Chondrocyte (in vitro differentiated cells): ENCODE measurements at places on chromosomes 11 and 22. TPM values are rescaled to one million over a fixed set of nuclear protein-coding genes. Genes with fewer than 3 reads are reported as not detected.
A peak's percentile ranks its signal among the peaks of the same experiment; 100 is the strongest.

NNMT gene
- total RNA-seq, result 354 to 375 TPM (median 370 TPM) in 3 replicates

SLC22A6 gene
- not detected in 3 replicates for total RNA-seq

CSTPP1 gene
- 19.6 to 37.7 TPM (median 23.3 TPM) in 3 replicates for total RNA-seq

DNA sequence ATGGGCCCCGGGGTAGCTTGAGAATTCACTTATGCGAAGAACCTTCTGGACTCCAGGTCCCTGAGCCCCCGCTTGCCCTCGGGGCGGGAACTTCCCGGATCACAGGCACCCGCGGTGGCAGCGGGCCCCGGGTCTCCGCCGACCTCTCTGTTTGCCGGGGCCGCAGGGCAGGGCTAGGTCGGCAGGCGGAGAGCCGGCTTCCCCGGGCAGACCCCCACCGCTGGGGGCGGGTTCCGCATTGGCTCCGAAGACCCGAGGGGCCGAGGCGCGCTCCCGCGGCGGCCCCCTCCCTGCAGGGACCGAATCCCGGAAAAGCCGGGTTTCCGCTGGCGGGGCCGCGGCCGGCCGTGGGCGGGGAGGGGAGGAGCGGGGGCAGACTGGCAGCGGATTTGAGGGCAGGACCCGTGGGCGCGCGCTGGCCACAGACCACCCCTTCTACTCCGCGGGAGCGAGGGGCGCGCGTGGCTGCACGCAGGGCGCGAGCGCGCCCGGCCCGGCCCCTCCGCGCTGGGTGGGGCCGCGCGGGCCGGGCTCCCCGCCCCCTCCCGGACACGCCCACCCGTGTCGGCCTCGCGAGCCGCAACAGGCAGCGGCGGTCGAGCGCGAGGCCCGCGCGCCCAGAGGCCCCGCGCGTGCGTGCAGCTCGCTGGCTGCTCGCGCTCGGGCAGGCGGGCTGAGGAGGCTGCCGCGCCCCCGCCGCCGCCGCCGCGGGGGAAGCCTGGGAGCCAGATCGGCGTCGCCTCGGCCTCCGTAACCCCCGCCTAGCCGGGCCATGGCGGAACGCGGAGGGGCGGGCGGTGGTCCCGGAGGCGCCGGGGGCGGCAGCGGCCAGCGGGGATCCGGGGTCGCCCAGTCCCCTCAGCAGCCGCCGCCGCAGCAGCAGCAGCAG lies at the start of gene PACS1:
Gene PACS1 (plus strand): TSS at position 558 of the 889 bp plus-strand sequence. CDS start 215 bp downstream, at position 773.
- peak within 1 kb of the TSS; percentile 83 for H3K4me3 ChIP-seq
- H3K27ac ChIP-seq, result peak within 1 kb of the TSS; percentile 92
- H3K4me1 ChIP-seq, result peaks cover 41% of the 10 kb centered on the region
- peaks cover 33% of the 10 kb centered on the region for H3K36me3 ChIP-seq
- no peaks in the 10 kb centered on the region for H3K27me3 ChIP-seq

DNA sequence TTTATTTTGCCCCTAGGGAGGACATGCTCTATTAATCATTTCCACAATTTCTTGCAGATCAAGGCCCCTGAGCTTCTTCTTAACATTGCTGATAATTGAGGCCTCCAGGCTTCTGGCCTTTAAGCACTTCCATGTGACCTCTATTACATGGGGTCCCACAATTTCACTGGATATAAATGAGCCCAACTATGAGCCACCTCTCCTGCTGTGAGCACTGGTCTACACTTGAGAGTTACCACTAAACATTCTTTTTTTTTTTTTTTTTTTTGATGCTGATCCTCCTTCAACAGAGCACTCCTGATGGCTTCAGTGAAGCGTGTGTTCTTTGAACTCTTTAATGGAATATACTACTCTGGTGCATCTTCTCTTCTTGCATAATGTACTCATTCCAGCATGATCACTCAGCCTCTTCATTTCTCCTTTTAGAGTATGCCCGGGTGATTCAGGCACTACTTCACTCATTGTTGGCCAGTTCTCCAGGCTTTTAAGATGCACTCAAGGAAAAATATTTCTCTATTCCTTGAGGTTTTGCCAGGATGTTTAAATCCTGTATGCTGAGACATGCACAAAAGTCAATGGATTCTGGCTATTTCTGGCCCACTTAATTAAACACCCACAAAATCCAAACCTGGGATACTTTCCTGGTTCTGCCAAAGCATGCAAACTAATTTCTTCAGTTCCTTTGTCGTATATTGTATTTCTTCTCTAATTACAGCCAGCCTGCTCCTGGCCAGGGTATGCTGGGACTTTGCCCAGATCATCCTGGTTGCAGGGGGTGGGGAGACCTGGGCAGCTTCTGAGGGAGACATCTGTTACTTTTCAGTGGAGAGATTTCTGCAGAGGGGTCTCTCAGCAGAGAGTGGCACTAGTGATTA lies 257.8 kb upstream of the LUZP2 start:
- H3K27ac ChIP-seq, result no peak overlapping the region
- no peak overlapping the region for H3K4me3 ChIP-seq

DNA sequence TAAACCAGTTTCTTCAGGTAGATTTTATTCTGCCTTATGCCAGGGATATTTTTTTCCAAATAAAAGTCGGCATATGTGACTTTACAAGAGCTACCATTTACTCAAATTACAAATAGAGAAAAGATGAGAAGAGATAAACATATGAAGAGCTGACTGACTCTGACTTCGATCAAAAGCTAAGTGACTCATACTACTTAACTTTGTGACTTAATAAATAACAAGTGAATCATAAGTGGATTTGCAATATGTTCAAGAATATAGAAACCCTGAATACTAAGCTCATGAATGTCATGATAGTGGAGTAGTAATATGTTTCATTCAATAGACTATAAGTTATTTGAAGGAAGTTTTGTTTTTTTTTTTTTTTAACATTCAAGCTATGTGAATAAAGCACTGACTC lies 130.5 kb upstream of the ANO3 start:
- no peaks in the 10 kb centered on the region for H3K27me3 ChIP-seq
- peaks cover 1% of the 10 kb centered on the region for H3K36me3 ChIP-seq
- no peak for DNase-seq
- no peak overlapping the region for H3K4me3 ChIP-seq
- H3K27ac ChIP-seq, result no peak overlapping the region

DNA sequence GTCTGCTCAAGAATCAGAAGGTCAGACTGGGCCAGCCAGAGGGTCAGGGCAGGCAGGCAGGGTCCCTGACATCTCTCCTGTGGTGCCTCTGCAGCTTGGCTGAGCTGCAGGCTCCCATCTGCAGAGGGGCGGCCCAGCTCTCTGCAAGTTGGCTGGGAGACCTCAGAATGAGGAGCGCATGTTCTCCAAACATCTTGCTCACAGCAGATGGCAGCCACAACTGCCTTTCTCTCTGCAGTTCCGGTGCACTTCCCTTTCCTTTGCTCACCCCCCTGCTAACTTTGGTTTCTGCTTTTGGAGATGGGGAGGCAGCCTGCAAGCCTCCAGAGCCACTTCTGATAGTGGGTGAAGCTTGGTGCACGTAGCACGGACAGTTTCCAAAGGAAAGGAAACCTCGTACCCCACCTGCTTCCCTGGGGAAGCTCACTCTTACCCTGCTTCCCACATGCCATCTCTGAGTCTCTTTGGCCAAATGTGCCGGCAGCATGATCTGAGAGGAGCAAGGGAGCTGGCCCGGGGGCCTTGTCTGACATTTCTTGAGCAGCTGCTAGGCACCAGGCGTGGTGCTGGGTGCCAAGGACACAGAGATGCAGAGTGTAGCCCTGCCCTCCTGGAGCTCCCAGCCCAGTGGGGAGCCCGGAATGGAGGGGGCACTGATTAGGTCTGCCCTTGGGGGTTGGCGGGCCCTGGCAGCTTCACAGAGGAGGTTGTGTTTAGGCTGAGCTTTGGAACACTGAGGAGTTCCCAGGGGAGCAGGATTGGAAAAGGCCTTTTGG lies 18.2 kb downstream of the DAGLA start:
- no peak for DNase-seq
- peaks cover 46% of the 10 kb centered on the region for H3K4me1 ChIP-seq
- no peaks in the 10 kb centered on the region for H3K27me3 ChIP-seq
- H3K36me3 ChIP-seq, result no peaks in the 10 kb centered on the region
- no peak overlapping the region for H3K4me3 ChIP-seq

DNA sequence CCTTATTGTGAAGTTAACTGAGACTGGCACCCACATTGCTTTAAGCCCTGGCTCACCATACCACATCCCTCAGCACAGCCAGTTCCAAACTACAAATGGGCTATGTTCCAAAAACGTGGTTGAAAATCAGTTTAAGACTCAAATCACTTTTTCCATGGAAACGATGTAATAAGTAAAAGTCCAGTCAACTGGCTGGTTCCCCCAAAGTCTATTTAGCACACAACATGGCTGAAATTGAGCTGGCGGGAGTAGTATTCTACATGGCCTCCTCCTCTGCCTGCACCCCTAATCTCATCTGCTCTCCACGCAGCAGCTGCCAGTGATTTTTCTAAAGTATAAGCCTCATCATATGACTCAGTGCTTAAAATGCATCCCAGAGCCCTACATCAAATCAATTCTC lies 40.9 kb upstream of the BIRC3 start:
- no peak overlapping the region for H3K4me3 ChIP-seq
- H3K27ac ChIP-seq, result peak overlapping the region; percentile 64
- H3K36me3 ChIP-seq, result no peaks in the 10 kb centered on the region
- no peak for DNase-seq

- no peaks in the 10 kb centered on the region for H3K27me3 ChIP-seq
- H3K27ac ChIP-seq, result peak overlapping the region; percentile 60
- H3K4me3 ChIP-seq, result no peak overlapping the region
- H3K4me1 ChIP-seq, result peaks cover 83% of the 10 kb centered on the region
Observed at GRCh38 chr11:19984048-19984742, 176.1 kb downstream of the DBX1 start.

DNA sequence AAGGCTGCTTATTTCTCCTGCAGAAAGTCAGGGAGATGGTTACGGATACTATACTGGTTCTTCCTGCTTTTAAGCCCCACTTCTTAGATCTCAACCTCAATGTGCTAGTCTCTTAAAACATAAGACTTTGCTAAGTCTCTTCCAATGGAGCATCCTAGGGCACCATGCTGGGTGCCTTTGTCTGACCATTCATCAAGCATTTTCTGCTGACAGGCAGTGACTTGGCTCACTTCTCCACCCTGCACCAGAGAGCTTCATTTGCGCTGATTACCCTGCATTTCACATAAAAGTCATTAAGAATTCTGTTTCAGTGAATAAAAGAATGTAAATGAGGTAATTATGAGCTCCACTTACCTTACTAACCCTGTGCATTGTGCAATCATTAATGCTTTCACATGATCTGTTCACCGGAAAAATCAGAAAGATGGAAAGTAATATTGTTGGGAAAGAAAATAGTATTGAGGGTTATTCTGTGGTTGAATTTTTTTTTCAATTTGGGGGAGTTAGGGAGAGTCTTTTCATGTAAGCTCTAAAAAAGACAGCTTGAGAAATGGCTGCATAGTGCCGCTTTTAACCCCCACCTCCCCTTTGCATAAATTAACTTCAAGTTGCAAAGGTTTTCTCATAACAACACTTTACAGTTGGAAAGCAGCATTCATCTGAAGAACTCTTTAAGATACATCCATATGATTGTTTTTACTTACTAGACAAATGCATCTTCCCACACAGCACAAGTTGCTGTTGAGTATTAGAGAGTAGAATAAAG lies 677.3 kb upstream of the KIRREL3 start:
- H3K27ac ChIP-seq, result no peak overlapping the region
- no peaks in the 10 kb centered on the region for H3K36me3 ChIP-seq
- H3K4me1 ChIP-seq, result no peaks in the 10 kb centered on the region
- H3K27me3 ChIP-seq, result peaks cover 15% of the 10 kb centered on the region

DNA sequence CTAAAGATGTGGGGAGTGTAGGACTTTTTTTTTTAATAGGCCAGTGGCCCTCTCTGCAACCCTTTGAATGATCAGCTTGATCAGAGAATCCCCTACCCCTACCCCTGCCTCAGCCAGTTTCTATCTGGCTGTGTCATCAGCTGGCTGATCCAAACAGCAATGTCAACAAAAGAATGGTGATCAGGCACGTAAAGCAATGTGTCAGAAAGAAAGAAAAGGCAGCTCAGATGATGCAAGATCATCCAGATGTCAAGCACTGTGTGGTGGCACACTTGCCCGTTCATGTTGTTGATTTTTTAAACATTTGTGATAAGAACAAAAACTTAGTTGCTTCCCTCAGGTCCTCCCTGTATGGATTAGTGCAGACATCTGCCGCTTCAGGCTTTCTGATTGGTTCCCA lies 26.3 kb upstream of the EHF start:
- no peak overlapping the region for H3K4me3 ChIP-seq
- no peak for DNase-seq
- H3K36me3 ChIP-seq, result peaks cover 8% of the 10 kb centered on the region
- H3K27me3 ChIP-seq, result peaks cover 15% of the 10 kb centered on the region

DNA sequence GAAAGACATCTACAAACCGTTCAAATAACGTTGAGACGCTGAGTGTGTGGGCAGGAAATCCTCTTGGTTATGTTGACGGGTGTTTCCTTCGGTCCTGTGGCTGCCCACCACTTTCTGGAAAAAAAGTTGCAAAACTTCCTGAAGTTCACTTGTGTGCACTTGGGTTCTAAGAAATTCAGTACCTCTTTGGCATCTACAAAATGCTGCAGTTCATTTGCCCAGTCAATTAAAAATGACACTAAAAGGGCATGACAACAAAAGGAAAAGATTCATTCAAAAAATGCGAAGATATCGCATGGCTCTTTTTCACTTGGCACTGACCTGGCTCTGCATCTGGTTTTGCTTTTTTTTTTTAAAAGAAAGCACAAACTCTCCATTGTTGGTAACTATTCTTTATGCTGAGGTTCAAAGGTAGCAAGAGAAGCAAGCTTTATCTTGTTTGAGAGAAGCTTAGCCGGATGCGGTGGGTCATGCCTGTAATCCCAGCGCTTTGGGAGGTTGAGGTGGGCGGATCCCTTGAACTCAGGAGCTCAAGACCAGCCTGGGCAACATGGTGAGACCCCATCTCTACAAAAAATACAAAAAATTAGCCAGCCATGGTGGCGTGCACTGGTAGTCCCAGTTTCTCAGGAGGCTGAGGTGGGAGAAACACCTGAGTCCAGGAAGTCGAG lies 10.6 kb upstream of the XBP1 start:
- H3K27ac ChIP-seq, result no peak overlapping the region
- H3K4me1 ChIP-seq, result peaks cover 4% of the 10 kb centered on the region
- DNase-seq, result no peak
- peaks cover 3% of the 10 kb centered on the region for H3K36me3 ChIP-seq

- no peak overlapping the region for H3K4me3 ChIP-seq
- H3K4me1 ChIP-seq, result peaks cover 13% of the 10 kb centered on the region
- H3K36me3 ChIP-seq, result peaks cover 2% of the 10 kb centered on the region
- H3K27ac ChIP-seq, result no peak overlapping the region
- DNase-seq, result no peak
- no peaks in the 10 kb centered on the region for H3K27me3 ChIP-seq
Observed at GRCh38 chr11:119680541-119681360, 48.2 kb downstream of the NECTIN1 start.
